Lung microvascular endothelial cell (primary cell): ENCODE measurements at places on chromosomes 1 and 21. TPM values are rescaled to one million over a fixed set of nuclear protein-coding genes. Genes with fewer than 3 reads are reported as not detected.

Gene TPTE
- total RNA-seq, result not detected in 2 replicates

Gene CTSE
- not detected in 2 replicates for total RNA-seq

Gene KLHDC9
- total RNA-seq, result 0.65 and 0.99 TPM in 2 replicates

Gene CRYAA
- not detected in 2 replicates for total RNA-seq

Gene ALPL
- 0.22 TPM in 1 of 2 replicates, not detected in the other for total RNA-seq
